ENCODE measurements at places on chromosomes 6 and 20.

- no peaks in the 10 kb centered on the region for H3K36me3 ChIP-seq
- no peak overlapping the region for H3K4me3 ChIP-seq
- DNase-seq = no peak
- H3K27me3 ChIP-seq = no peaks in the 10 kb centered on the region
- H3K27ac ChIP-seq = no peak overlapping the region
Measured at GRCh38 chr20:10454151-10454750, 19.1 kb downstream of the SLX4IP start.

- no peak overlapping the region for H3K4me3 ChIP-seq
- peaks cover 4% of the 10 kb centered on the region for H3K36me3 ChIP-seq
- DNase-seq = no peak
- no peaks in the 10 kb centered on the region for H3K27me3 ChIP-seq
Measured at GRCh38 chr6:29608131-29608530, 23.2 kb downstream of the OR2H2 start.

DNA sequence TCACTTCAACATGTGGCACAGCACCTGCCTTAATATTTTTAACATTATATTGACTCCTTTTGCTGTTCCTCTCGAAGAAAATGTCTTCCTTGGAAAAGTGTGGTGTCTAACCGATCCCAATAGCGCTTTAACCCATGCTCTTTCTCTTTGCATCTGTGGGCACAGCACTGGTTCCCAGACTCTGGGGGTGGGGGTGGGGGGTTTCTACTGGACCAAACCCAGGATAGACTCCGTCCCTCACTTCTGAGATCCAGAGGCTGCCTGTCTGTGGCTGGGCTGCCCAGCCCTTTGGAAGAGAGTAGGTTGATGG, 3.9 kb upstream of the ZNF292 start:
- peak overlapping the region; percentile 66 for H3K4me3 ChIP-seq
- no peak for DNase-seq
- H3K4me1 ChIP-seq = peaks cover 3% of the 10 kb centered on the region
- no peaks in the 10 kb centered on the region for H3K36me3 ChIP-seq
- peak overlapping the region; percentile 75 for H3K27ac ChIP-seq

GRCh38 chr6:18415671-18416340, 28.7 kb downstream of the RNF144B start:
- no peak for DNase-seq
- peak overlapping the region; percentile 68 for H3K27ac ChIP-seq
- no peaks in the 10 kb centered on the region for H3K36me3 ChIP-seq
- peaks cover 3% of the 10 kb centered on the region for H3K4me1 ChIP-seq
- H3K27me3 ChIP-seq = no peaks in the 10 kb centered on the region
- H3K4me3 ChIP-seq = no peak overlapping the region

DNA sequence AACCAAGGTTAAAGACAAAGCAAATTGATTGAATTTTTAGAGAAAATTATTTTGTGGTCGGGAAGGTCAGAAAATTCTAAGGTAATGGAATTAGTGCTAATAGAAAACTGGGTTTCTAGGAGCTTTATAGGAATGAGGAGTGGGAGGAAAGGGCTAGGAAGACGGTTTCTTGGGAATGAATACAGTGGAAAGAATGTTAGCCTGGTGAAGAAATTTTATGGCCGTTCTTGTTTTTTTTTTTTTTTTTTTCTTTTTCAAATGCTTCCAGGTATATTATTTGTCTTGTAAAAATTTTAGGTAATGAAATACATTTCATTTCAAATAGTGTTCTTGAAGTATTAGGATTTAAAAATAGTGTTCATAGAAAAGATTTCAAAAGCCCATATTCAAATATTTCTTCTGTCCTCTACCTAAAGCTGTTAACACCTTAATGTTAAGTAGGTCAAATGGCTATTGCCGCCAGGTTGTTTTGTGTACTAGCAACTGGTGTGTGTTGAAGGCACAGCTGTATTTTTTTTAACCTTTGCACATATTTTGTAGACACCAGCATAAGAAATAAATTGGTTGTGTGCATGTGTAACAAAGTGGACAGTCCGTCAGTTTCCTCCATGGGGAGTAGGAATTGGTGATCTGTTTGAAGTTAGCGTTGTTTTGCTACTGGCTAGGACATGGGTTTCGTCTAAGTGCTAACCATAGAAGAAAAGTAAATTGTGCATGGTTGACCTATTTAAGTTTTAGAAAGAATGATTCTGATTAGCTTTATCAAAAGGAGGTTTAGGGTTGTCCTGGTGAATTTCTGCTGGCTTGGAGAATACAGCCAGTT, 32.3 kb downstream of the AFDN start:
- no peaks in the 10 kb centered on the region for H3K36me3 ChIP-seq
- H3K4me1 ChIP-seq = peaks cover 15% of the 10 kb centered on the region
- no peak overlapping the region for H3K4me3 ChIP-seq
- DNase-seq = no peak
- H3K27me3 ChIP-seq = no peaks in the 10 kb centered on the region
- H3K27ac ChIP-seq = peak overlapping the region; percentile 8

DNA sequence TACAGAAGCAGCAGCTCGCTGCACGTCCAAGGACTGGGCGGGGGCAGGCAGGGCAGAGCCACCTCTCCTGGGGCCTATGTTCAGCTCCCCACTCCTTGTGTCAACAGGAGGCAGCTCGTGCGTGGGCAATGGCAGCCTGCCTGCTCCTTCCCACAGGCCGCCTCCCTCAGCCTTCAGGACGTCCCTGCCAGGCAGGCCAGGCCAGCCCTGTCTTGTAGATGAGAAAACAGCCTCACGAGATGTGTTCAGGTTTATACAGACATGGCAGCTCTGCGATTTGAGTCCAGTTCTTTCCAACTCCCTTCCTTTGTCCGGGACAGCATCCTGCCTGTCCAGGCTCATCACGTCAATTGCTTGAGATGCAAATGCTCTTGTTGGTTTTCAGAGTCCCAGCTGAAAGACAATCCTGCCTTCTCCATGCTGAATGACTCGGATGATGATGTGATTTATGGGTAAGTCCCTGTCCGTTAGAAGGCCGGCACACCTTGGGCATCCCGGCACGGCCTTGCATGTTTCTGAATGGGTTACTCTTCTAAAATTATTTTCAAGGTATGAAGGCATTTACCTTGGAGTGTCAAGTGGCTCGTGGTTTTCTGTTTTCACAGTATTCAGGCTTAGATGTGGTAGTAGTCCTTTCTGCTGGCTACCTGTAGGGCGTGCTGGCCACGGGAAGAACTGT, 13.5 kb downstream of the DYNLT1 start:
- no peak for DNase-seq
- peaks cover 13% of the 10 kb centered on the region for H3K4me1 ChIP-seq
- H3K4me3 ChIP-seq = no peak overlapping the region
- peaks cover 11% of the 10 kb centered on the region for H3K36me3 ChIP-seq
- peak overlapping the region; percentile 41 for H3K27ac ChIP-seq

DNA sequence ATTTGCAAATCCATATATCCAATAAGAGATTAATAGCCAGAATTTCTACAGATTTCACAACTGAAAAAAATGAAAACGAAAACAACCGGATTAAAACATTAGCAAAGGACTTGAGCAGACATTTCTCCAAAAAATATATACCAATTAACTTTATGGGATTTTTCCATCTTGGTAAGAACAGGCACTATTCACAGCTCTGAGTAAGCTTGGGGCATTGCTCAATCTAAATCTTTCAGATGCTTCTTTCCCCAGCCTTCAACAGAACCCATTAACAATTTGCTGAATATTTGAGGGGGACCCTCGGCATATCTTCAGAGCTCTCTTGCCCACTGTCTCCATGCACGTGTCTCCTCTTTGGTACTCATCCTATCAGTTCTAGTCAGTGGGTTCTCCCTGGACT, 111.7 kb upstream of the CD93 start:
- no peaks in the 10 kb centered on the region for H3K36me3 ChIP-seq
- H3K27me3 ChIP-seq = no peaks in the 10 kb centered on the region
- H3K4me3 ChIP-seq = no peak overlapping the region

- H3K27ac ChIP-seq = no peak overlapping the region
- H3K4me1 ChIP-seq = no peaks in the 10 kb centered on the region
- no peak overlapping the region for H3K4me3 ChIP-seq
- H3K36me3 ChIP-seq = no peaks in the 10 kb centered on the region
- H3K27me3 ChIP-seq = no peaks in the 10 kb centered on the region
Measured at GRCh38 chr20:17860301-17861197, 108.0 kb downstream of the SNX5 start.

DNA sequence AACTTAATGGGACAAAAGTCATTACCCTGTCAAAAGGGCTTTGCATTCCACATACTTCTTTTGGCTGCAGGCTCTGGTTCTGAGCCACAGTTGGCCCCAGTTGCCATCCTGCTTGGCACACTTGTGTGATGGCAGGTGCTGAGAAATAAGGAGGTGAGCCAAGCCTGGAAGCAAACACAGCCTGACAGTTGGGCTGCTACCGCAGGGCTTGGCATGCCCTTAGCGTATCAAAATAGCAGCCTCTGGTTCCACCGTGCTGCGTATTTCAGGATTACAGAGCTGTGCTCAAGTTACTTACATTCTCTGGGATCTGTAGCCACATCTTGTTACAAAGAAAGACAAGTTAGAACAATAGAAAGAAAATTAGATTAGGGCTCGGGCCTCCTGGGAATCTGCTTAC, 11.1 kb downstream of the MTHFD1L start:
- H3K4me1 ChIP-seq = peaks cover 3% of the 10 kb centered on the region
- H3K27me3 ChIP-seq = no peaks in the 10 kb centered on the region
- no peak for DNase-seq
- no peak overlapping the region for H3K27ac ChIP-seq
- H3K36me3 ChIP-seq = no peaks in the 10 kb centered on the region

DNA sequence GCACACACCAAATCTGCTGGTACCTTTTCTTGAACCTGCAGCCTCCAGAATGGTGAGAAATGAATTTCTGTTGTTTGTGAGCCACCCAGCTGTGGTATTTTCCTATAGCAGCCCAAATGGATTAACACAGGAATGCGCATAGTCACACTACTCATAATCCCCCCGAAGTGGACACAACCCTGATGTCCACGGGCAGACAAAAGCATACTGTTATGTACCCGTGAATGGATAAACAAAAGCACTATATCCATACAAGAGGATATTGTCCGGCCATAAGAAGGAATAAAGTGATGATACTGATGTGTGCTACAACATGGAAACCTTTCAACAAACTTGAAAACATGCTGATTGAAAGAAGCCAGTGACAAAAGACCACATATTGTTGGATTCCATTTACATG, 25.1 kb upstream of the RPP40 start:
- H3K4me3 ChIP-seq = no peak overlapping the region
- H3K4me1 ChIP-seq = no peaks in the 10 kb centered on the region
- H3K27me3 ChIP-seq = no peaks in the 10 kb centered on the region
- no peaks in the 10 kb centered on the region for H3K36me3 ChIP-seq
- no peak for DNase-seq
- no peak overlapping the region for H3K27ac ChIP-seq

DNA sequence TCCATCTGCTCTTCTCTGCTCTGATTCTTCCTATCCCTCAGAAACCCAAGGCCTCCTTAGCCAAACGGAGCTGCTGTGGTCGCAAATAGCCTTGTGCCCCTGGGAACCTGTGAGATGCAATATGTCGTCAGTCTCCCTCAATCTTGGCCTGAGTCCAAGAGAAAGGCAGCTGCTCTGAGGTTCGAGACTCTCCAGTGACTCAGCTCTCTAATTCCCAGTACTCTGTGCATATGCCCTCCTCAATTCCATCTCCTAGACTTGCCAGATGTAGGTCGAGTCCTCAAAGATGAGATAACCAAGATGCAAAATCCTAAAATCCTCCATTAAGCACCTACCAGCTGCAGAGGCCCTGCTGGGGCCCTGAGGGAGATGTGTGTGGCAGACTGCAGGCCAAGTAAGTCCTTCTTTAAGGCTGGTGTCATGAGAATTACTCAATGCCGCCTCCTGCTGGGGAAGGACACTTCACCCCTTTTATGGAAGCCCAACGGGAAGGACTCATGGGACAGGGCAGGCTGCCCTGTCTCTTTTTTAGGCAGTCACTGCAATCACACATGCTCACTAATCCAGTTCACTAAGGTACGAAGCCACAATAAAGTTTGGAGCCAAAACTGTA, 28.5 kb downstream of the C6orf15 start:
- H3K27me3 ChIP-seq = no peaks in the 10 kb centered on the region
- no peaks in the 10 kb centered on the region for H3K4me1 ChIP-seq
- no peak for DNase-seq
- no peaks in the 10 kb centered on the region for H3K36me3 ChIP-seq

GRCh38 chr6:115485400-115485799, 575.3 kb downstream of the FRK start:
- H3K4me1 ChIP-seq = no peaks in the 10 kb centered on the region
- H3K4me3 ChIP-seq = no peak overlapping the region
- no peak for DNase-seq
- no peak overlapping the region for H3K27ac ChIP-seq

DNA sequence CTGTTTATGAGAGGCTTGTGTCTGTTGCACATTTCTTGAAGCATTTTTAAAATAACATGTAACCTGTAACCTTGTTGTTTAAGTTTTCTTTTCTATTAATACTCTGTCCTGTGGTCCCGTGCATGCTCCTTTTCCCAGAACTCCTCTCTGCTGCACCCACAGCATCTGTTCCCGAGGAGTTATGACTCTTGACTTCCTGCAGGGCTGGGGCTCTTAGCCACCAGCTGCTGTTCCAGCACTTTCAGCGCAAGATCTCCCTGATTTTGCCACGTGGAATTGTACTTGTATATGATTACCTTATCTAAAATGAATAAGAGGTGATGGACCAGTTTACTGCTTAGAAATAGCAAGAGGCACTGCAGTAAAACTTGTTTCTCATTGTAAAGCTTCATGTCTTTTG, 150.6 kb downstream of the QKI start:
- H3K27me3 ChIP-seq = no peaks in the 10 kb centered on the region
- H3K27ac ChIP-seq = no peak overlapping the region
- no peaks in the 10 kb centered on the region for H3K4me1 ChIP-seq
- H3K36me3 ChIP-seq = peaks cover 10% of the 10 kb centered on the region
- no peak overlapping the region for H3K4me3 ChIP-seq
- no peak for DNase-seq

GRCh38 chr20:57243480-57244220, 22.8 kb downstream of the BMP7 start:
- no peaks in the 10 kb centered on the region for H3K27me3 ChIP-seq
- no peak overlapping the region for H3K4me3 ChIP-seq

DNA sequence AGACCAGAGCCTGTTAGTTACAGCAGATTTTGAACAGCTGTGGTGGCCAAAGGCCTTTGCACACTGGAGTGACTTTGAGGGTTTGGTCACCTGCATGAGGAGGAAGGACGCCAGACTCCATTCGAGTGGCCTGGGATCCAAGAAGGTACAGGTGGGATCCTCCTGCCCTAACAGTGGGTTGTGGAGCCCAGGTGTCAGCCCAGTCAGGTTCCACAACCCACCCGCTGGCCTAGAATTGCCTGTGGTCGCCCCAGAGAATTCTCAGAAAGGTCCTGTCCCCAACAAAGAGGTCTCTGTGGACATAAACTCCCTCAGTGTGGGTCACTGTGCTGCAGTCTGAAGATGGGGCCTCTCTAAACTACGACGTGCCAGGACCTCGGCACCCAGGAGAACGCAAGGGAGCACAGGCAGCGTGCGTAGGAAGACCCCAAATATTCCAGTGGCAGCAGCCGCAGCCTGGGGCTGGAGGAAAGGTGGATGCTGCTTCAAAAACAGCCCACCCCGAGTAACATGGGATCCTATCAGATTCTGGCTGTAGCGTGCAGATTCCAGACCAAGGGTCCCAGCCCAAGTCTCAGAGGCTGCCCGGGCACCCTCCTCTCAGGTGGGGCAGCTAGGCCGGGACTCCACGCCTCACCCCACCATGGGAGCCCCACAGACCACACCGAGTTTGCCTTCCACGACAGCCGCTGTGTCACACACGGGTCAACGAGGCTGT, 16.0 kb downstream of the ACSS1 start:
- H3K36me3 ChIP-seq = no peaks in the 10 kb centered on the region
- no peak overlapping the region for H3K4me3 ChIP-seq
- H3K27me3 ChIP-seq = no peaks in the 10 kb centered on the region
- DNase-seq = no peak
